Tibial nerve (tissue), 4 donors: ENCODE measurements at places on chromosomes 3 and 15. TPM values are rescaled to one million over a fixed set of nuclear protein-coding genes. Genes with fewer than 3 reads are reported as not detected.

The GABRR3 gene
- total RNA-seq, result not detected

The BSN gene
- 0.78 TPM for total RNA-seq

The FBXL2 gene
- 14.7 TPM for total RNA-seq

- no peaks in the 10 kb centered on the region for H3K27me3 ChIP-seq
- no peak overlapping the region for H3K27ac ChIP-seq
- peaks cover 17% of the 10 kb centered on the region for H3K36me3 ChIP-seq
- H3K4me1 ChIP-seq, result no peaks in the 10 kb centered on the region
- DNase-seq, result no peak
- no peak overlapping the region for H3K4me3 ChIP-seq
Measured at GRCh38 chr3:111128884-111129283, 57.3 kb downstream of the NECTIN3 start.

GRCh38 chr3:52998771-52999513 is 46.9 kb downstream of the SFMBT1 start:
- no peaks in the 10 kb centered on the region for H3K4me1 ChIP-seq
- DNase-seq, result no peak
- no peaks in the 10 kb centered on the region for H3K36me3 ChIP-seq
- H3K27ac ChIP-seq, result no peak overlapping the region
- H3K27me3 ChIP-seq, result no peaks in the 10 kb centered on the region
- H3K4me3 ChIP-seq, result no peak overlapping the region

GRCh38 chr3:105828703-105829102 is 40.1 kb downstream of the CBLB start:
- no peak overlapping the region for H3K27ac ChIP-seq
- no peaks in the 10 kb centered on the region for H3K27me3 ChIP-seq
- DNase-seq, result no peak
- no peaks in the 10 kb centered on the region for H3K4me1 ChIP-seq
- H3K4me3 ChIP-seq, result no peak overlapping the region

GRCh38 chr3:133376810-133377209 is 23.0 kb upstream of the BFSP2 start:
- no peaks in the 10 kb centered on the region for H3K27me3 ChIP-seq
- H3K36me3 ChIP-seq, result no peaks in the 10 kb centered on the region
- H3K27ac ChIP-seq, result no peak overlapping the region
- H3K4me3 ChIP-seq, result no peak overlapping the region
- DNase-seq, result no peak

The PRSS50 gene
- 0.22 TPM for total RNA-seq

GRCh38 chr15:64909546-64909945 is 2.2 kb upstream of the ANKDD1A start:
- no peaks in the 10 kb centered on the region for H3K27me3 ChIP-seq
- H3K36me3 ChIP-seq, result no peaks in the 10 kb centered on the region
- no peak for DNase-seq
- H3K4me3 ChIP-seq, result no peak overlapping the region
- H3K4me1 ChIP-seq, result peaks cover 31% of the 10 kb centered on the region

GRCh38 chr3:135930255-135930654 is 35.3 kb upstream of the PPP2R3A start:
- H3K36me3 ChIP-seq, result no peaks in the 10 kb centered on the region
- H3K4me1 ChIP-seq, result peaks cover 12% of the 10 kb centered on the region
- H3K27me3 ChIP-seq, result no peaks in the 10 kb centered on the region
- H3K4me3 ChIP-seq, result no peak overlapping the region
- DNase-seq, result no peak

The ROBO2 gene
- 0.30 TPM for total RNA-seq
